ENCODE measurements at places on chromosomes 6 and 20.

GRCh38 chr6:147467886-147468285 lies 40.6 kb upstream of the SAMD5 start:
- no peak for DNase-seq

DNA sequence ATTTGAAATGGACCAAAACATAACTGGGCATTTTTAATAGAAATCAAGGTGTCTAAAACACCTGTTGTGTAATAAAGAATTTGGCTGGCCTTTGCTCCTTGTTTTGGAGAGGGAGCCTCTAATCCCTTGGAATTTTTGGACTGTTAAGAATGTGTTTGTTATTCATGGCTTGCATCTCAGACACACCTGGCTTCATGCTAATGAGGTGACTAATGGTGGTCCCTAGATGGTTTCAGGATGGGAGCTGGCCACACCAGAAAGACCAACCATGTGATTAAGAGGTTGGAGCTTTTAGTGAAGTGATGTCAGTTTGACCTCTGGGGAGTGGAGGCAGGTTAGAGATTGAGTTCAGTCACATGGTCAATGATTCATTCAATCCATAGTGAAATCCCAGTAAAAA lies 328.4 kb downstream of the DHX35 start:
- no peak for DNase-seq

DNA sequence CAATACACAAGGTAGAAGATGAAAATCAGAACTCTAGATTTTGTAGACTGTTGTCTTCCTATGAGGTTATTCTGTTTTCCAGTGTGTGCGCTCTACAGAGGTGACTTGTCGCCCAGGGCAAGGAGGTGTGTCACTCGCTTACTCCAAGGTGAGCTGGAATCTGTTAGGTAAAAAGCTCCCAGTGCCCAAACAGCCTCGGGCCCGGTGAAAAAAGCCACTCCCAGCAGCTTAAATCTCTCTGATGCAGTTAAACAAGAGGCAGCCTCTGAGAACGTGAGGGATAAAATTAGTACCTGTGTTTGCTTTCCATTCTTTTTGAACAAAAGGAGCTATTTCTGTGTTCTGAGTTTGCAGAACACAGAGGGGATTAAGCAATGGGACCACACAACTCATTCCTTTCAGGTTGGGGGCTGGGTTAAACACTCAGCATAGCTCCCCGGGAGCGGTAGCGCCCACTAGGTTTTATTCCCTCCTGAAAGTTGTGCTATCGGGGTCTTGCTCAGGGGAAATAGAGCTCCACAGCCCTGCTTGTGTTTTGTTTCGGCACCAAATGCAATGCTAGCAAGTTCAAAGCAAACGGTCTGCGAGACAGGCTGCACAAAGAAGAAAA lies 181.2 kb downstream of the FOXA2 start:
- no peak for DNase-seq

GRCh38 chr6:56152611-56153010 lies 94.8 kb downstream of the COL21A1 start:
- no peak for DNase-seq

DNA sequence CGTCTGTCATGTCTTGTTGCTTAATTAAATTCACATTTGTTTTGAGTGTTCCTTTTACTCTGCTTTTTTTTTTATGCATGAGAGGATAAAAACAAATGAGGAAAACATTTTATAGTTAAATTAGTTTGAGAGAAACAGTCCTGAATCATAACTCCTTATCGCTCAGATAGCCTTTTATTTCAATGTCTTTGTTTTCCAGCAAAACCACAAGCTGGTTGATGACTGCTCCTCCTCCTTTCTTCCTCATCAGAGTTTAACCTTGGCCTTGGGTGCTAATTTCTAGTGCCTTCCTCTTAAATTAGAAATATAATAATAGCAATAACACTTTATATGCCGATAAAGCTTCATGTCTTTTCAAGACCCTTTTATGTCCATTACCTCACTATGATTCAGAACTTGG lies 3.1 kb downstream of the NOX3 start:
- DNase-seq = no peak

DNA sequence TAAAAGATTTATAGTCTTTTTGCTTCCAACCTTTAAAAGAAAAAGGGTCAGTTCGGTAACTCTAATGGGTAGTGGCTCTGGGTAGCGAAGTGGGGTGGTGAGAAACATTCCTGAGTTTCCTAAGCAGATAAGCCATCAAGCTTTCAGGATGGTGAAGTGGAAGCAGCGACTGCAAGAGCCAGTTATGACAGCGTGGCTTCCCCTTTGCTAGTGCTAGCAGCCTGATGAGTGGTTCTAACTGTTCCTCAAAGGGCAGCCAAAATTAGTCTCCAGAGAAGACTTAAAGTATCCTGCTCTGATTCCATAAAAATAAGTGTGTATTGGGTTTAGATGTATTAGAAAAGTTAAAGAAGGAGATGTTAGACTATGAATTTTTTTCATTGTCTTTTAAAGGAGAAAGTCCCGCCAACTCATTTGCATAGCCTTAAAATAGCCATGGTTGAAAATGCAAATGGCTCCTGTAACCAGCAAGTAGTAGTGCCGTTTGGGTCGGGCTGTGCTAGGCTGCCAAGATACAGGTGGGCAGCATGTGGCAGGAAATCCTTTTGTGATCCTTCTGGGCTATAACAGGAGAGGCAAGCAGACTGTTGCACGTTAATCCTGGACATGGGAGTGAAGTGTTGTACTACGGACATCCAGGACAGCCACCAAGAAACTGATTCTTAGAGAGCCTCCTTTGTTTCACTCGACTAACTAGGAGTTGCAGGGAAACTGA lies 18.0 kb downstream of the ELOVL2 start:
- no peak for DNase-seq

DNA sequence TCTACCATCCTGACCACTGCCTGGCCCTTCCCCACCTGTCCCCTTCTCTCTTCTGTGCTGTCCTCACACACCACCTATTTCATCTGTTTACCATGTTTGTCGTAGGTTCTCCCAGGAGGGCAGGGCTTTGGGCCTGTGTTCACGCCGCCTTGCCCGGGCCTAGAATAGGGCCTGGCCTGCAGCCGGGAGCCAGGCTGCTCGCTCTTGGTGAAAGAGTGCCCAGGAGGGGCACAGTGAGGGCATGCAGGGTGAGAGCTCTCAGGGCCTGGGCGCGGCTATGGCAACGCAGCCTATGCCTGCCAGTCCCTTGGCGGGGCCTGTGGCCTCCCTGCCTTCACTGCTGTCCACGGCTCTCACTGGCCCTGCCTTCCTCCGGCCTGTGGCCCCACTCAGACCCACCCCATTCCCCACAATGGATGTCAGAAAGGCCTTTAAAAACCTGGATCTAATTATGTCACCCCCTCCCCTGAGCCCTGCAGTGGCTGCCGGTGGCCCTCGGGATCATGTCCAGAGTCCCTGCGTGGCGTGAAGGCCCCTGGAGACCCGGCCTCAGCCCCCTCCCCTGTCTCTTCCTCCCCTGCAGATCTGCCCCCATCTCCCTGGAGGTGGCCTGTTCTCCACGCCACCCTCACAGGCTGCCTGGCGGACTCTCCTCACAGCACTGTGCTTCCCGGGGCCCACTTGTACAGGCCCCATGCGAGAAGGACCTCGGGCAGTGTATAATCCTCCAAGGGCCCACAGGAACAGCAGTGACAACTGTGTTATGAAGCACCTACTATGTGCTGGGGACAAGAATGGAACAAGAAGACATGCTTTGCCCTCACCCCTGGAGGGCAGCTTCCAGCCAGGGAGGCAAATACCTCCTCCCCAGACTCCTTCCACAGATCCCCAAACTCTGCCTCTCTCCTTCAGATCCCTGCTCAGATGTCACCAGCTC lies 22.9 kb upstream of the NOL4L start:
- no peak for DNase-seq

GRCh38 chr20:34042262-34042661 lies 48.6 kb downstream of the RALY start:
- no peak for DNase-seq

DNA sequence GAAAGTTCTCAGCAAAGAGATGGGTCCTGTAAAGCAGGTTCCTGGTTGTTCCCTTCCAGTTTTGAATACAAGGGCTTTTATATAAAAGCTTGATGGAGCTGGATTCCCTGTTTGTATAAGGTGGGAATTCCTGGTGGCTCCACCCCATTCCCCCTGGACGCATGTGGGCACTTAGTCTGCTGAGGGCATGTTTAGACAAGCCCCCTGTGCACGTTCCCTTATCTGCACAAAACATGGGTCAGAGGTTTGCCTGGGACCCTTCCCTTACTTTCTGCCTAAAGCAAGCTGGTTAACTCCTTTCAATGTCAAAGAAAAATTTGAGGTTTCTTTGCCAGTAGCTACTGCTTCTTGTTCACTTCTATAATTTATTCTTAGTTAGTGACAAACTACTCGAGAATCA lies 181.1 kb downstream of the BCKDHB start:
- no peak for DNase-seq

Measured in suppressor macrophage treated with lipopolysaccharide for 1 hour (primary cell).